Left ventricle myocardium inferior (tissue), 1 donor: ENCODE measurements at places on chromosomes 3 and 15. TPM values are rescaled to one million over a fixed set of nuclear protein-coding genes. Genes with fewer than 3 reads are reported as not detected.

DNA sequence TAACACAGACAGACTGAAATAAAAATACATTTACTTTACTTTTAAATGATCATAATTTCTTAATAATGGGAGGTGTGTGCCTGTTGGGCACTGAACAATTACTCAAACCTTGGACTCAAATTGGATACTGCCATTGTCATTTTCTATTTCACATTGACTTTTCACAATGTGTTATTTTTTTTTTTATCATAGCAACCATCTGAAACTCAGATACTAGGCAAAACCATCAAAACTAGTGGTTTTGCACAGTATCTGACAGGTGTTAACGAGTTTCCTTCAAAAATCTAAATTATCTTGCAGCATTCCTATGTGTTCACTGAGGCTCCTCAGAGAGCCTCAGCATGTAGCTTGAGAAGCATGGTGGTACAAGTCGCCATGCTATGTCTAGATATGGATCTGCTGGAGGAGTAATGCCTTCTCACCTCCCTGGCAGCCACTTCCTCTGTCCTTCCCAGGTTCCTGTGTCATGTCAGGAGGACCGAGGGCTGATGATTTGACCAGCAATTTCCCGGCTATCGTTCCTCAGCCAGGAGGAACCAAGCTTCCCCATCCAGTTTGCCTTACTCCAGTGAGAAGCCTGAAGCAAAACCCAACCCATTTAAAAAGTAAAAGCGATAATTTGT is 29.9 kb upstream of the RFTN1 start:
- no peak for DNase-seq

GPR62 gene
- total RNA-seq = 0.16 TPM

FSIP1 gene
- total RNA-seq = 1.2 TPM

DNA sequence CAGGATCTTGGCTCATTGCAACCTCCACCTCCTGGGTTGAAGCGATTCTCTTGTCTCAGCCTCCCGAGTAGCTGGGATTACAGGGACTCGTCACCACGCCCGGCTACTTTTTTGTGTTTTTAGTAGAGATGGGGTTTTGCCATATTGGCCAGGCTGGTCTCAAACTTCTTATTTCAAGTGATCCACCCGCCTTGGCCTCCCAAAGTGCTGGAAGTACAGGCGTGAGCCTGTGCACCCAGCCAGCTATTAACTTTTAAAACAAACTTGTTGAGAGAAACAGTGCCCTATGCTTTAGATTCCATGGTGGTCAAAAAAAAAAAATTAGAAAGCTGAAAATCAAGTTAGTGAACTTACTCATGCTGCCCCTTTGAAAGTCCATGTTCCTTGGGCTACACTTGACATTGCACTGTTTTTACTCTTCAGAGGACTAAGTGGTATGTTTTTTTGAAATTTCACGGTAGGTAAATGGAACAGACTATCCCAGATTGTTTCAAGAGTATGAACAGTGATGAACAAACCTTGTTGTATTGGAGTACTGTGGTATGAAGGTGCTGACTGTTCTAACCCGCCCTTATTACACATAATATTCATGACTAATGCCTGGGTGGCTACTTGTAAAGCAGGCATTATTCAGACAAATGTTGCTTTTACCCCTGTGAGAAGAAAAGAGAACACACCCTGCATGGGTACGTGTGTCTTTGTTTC is 206.9 kb downstream of the KLHL25 start:
- DNase-seq = no peak

DNA sequence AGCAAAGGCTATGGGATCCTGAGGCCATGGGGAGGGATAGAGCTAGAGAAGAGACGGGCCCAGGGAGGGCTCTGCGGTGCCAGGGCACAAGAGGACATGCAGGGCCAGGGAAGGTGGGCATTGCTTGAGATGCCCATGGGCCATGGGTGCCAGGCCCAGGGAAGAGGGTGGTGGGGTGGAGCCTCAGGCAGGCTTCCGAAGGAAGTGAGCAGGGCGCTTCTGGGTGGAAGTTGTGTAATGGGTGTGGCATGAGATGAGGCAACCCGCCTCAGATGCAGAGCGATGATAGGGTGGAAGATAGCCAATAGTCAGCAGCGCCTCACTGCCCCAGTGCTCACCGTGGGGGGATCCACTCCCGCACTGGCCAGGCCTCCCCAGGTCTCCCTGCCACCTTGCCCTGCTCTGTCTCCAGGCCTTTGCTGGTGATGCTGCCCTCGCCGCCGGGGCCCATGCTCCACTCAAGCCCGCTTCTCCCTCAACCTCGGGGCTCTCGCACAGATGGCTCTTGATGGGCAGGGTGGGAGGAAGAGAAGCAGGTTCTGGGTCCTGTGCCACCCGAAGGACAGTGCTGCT is 51.4 kb downstream of the DNAJB8 start:
- no peak for DNase-seq

- no peak for DNase-seq
These were observed 12.1 kb upstream of the MGA start for GRCh38 chr15:41648097-41648496.

DNA sequence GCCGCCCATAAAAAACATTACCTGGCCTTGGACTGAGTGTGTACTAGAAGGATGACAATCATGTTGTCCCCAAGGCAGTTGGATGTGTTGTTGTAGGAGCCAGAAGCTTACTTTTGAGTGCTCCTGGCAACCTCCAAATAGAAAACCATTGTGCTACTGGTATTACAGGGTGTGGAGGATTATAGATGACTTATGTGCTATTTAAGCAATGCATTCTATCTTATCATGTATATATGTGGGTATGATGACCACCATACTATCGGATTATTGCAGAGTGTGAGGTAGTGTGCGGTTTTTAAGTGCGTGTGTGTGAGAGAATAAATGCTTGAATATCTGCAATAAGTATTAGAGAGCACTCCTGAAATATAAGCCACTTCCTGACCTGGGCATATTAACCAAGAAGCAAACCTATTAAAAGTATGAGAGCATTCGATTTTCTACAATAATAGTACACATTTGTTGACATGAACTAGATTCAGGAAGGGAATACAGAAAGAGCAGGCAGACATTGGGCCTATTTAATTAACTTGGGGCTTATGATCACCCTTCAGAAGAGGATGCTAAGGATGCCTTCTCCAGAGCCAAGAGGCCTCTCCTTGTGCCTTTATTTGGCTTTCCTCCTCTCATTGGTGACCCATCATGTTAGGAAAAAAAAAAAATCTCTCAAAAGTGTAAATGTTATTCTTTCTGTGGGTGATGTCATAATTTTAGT is 11.7 kb upstream of the MBNL1 start:
- DNase-seq = no peak

GRCh38 chr3:139132976-139133375 is 88.3 kb upstream of the PRR23C start:
- no peak for DNase-seq

- no peak for DNase-seq
These were observed 42.2 kb downstream of the SPSB4 start for GRCh38 chr3:141093397-141093796.

DNA sequence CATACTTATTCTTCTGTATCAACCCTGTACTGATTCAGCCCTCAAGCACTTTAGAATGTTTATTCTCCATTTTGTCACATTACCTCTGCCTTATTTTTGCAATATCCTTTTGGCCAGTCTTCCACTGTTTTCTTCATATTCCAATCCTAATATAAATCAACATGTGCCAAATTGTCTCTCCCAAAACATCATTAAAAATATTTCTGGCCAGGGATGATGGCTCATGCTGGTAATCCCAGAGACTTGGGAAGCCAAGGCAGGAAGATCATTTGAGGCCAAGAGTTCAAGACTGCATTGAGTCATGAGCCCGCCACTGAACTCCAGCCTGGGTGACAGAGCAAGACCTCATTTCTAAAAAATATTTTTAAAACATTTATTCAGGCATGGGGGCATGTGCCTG is 641.4 kb upstream of the CBLB start:
- DNase-seq = no peak

FOXB1 gene
- total RNA-seq = not detected

GRCh38 chr15:97522347-97522746 is 438.2 kb upstream of the ARRDC4 start:
- DNase-seq = peak; percentile 18

- DNase-seq = no peak
These were observed 36.6 kb downstream of the MKRN2 start for GRCh38 chr3:12593473-12593872.

CCR9 gene
- not detected for total RNA-seq

WDR82 gene
- total RNA-seq = 61.6 TPM

TRAT1 gene
- not detected for total RNA-seq

DNA sequence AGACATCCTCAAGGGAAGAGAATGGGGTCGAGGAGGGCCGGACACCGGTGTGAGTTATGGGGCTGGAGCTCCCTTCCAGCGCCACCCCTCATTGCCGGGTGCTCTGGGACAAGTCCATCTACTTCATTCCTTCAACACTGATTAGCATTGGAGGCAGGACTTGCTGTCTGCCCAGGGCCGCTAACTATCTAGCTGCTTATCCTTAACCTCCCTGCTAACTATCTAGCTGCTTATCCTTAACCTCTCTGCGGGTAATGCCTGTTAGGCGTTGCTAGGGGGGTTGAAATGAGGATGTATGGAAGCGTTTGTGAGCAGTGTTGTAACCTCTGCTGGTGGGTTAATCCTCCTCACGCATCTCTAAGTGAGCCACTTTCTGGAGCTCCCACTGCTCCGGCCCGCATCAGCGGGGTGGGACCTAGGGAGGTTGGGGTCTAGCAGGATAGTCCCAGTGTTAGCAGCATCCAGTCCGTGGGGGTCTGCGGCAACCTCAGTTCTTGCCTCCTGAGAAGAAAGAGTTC is 10.9 kb upstream of the CHAC1 start:
- no peak for DNase-seq

GRCh38 chr3:119195911-119196310 is 22.5 kb downstream of the UPK1B start:
- no peak for DNase-seq

PLA2G4D gene
- total RNA-seq = not detected

KNG1 gene
- total RNA-seq = 0.14 TPM

CLDN18 gene
- total RNA-seq = not detected

DNA sequence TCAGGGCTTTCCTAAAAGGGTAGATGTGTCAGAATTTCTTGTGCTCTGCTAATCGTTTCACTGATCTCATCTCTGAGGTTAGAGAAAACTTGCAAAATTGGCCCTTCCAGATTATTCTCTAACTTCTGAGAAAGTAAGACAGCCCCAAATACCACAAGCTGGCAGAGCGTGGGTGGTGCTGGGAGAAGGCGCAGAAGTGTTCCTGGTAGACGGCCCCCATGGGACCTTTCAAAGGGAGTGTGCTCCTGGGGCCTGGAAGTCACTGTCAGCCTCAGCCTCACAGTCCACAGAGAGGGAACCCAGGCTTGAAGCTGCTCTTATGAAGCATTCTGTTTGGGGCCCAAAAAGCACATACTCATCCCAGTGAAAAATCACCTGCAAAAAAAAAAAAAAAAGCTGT is 86.5 kb upstream of the PFN2 start:
- no peak for DNase-seq

- no peak for DNase-seq
These were observed 411.2 kb downstream of the SHQ1 start for GRCh38 chr3:72436863-72437592.

TNFSF10 gene
- total RNA-seq = 12.6 TPM

GRCh38 chr3:14633417-14633816 is 18.1 kb upstream of the CCDC174 start:
- DNase-seq = no peak

DNA sequence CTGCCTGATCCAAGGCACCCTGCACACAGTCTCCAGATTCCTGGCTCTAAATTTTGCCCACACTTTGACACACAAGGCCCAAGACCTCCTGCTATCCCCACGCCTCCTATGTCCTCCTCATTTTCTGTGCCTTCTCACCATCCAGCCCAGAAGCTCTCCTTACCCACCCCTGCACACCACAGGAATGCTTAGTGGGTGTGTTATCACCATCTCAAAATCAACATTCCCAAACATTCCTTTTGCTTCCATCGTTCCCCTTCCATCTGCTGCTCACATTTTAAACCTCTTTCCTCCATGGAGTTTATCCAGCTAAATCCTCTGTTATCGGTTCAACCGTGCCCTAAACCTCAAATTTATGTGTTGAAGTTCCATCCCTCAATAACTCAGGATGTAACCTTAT is 43.9 kb downstream of the DGKG start:
- DNase-seq = no peak

EFCC1 gene
- total RNA-seq = 1.5 TPM

TMEM45A gene
- total RNA-seq = 3.2 TPM

MAP3K13 gene
- total RNA-seq = 8.4 TPM

CCR1 gene
- 2.0 TPM for total RNA-seq

MYL3 gene
- total RNA-seq = 7,440 TPM

DNA sequence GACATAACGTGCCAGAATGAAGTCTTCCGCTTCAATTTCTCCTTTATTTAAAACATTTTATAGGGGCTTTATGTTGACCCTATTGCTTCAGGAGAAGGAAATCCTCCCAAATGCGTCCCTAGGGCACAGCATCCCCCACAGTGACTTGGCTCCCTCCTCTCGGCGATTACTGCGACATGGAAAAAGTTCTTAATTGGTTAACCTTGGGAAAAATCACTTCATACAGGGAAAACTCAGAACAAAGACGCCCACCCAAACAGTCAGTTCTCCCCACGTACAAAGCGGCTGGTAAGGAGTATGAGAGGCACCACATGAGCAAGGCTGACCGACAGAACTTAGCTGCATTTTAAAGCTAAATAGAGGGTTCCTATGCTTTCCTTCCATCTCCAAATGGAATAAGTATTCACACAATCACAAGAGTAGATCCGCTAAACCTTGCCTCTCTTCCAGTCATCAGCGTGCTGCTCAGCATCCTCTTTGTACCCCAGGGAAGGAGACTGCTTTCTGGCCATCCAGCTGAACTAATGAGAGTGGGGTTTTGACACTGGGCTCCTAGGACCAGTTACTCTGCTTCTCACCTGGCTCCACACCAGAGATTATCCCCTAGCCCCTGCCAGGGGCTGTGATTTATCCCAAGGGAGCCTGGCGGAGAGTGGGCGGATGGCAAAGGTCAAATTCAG is 415.3 kb upstream of the WNT5A start:
- DNase-seq = no peak

CADPS gene
- total RNA-seq = 25.0 TPM

DNA sequence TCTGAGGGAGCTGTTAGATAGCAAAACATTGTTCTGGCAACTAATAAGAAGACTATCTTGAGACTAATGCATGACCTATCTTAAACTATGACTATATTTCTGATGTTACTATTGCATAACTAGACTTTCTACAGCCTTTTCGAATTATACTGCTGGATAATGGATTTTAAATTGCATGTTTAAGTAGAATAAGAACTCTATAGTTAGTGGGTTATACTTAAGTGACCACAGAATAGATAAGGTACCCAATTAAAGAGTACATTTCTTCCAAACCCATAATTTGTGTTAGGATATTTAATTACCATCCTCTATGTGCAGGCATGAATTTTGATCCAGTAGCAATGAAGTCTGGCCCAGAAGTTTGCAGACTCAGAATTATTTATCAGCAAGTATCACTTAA is 44.6 kb upstream of the SPPL2A start:
- DNase-seq = no peak

ALDH1A3 gene
- total RNA-seq = 2.9 TPM

SLC9A9 gene
- 4.9 TPM for total RNA-seq

- DNase-seq = no peak
These were observed 136.4 kb downstream of the LIPC start for GRCh38 chr15:58568157-58568571.

LIPC gene
- total RNA-seq = 1.5 TPM
